ENCODE measurements at places on chromosomes 7 and 10. TPM values are rescaled to one million over a fixed set of nuclear protein-coding genes. Genes with fewer than 3 reads are reported as not detected.
A peak's percentile ranks its signal among the peaks of the same experiment; 100 is the strongest.

DNA sequence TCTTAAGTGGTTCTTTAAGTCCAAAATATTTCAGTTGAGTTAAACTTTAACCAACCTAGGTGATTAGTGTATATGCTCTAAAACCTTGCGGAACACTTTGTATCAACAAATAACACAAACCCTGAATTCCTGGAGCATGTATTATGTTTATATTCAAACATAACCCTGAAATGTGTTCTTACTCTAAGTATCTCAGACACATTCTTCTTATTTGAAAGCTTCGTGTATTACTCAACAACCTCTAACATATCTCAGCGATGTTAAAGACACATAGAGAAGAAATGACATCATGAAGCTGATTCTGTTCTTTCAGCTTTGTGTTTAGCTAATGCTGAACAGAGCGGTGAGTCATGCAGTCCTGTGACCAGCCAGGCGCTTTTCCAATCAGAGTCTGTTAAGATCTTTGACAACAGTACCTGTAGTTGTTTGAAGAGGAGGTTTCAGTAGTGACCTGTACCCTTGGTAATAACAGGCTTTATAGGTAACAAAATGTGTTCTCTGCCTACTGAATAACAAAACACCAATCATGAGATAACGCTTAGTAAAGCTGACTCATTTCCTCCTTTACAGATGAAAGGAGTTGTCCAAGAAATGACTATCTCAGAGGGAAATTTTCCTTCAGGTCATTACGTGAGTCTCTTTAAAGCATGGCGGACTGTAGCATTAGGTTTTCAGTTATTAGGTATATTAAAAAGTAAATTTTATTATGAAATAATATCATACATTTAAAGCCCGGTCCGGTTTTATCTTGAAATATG is 67.3 kb upstream of the KLF6 start:
- no peak for DNase-seq

- DNase-seq: no peak
Measured at GRCh38 chr7:1592299-1592871, 22.6 kb upstream of the PSMG3 start.

DNA sequence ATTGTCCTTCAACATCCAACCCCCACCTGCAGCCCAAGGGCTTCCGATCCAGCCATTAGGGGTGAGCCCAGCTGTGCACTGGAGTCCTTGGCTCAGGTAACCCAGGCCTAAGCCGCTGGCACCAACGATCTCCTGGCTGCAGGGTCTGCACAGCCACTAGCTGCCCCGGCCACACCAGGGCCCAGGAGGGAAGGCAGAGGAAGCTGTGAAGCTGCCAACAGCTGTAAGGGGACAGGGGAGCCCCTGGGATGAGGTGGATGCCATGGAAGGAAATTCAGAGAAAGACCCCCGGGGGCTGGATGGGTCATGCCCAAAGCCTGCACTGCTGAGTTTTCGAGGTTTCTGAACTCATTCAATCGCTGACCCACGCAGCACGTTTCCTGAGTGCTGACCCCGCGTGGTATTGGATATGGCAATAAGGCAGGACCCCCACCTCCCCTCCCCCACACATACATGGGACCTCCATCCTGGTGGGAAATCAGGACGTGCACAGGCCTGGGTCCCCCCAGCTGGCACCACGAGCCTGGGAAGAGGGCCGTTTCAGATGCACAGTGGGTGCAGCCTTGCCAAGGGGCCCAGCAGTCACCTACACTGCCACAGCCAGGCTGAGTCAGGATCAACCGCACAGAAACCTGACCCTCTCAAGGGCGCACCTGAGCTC is 170.3 kb downstream of the DIP2C start:
- DNase-seq: no peak

- no peak for DNase-seq
Measured at GRCh38 chr7:1160670-1161021, 650 bp upstream of the ZFAND2A start.

DNA sequence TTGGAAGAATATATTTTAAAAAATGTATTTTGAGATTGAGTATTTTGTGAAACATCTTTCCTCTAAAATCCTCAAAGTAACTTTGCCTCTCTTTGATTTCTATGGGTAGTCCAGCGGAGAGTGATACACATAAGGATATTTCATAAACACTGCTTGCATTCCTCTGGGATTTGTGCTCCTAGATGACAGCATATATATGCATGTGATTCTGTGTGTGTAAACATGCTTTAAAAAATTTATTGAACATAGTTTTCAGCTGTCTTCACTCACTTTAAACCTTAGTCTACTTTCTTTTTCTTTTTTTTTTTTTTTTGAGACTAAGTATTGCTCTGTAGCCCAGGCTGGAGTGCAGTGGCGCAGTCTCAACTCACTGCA is 84.6 kb downstream of the KAT6B start:
- no peak for DNase-seq

- no peak for DNase-seq
Measured at GRCh38 chr7:114087653-114088469, 169.1 kb upstream of the PPP1R3A start.

DNA sequence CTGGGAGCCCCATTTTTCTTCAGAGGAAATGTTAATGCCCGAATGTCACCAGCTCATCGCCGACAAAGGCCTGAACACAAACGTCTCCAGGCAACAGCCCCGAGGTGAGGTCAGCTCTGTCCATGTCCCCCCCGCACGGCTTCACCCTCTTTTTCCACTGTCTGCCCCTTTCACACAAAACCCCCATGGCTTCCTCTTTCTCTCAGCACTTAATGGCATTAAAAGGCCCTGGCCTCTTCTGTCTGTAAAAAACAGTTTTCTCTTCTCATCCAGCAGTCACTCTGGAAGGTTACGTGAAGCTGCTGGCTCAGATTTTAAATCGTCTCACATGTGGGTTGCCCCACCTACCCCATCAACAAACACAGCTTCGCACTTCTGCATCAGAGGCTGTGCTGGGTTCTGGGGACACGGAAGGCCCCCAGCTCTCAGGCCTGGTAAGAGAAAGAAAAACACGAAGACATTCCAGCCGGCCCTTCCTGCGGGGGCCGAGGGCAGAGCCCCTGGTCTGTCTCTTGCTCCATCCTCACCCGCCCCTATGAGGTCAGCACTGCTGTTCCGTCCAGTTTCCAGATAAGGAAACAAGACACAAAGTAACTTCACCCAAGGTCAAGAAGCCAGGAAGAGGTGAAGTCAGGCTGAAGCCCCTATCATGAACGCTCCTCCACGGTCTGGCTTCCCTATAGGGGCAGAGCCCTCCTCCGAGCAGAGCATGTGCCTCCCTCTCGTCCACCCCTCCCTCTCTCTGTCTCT is 91.1 kb upstream of the PDGFA start:
- DNase-seq: no peak

GRCh38 chr10:7945469-7946187 is 108.9 kb upstream of the GATA3 start:
- no peak for DNase-seq

DNA sequence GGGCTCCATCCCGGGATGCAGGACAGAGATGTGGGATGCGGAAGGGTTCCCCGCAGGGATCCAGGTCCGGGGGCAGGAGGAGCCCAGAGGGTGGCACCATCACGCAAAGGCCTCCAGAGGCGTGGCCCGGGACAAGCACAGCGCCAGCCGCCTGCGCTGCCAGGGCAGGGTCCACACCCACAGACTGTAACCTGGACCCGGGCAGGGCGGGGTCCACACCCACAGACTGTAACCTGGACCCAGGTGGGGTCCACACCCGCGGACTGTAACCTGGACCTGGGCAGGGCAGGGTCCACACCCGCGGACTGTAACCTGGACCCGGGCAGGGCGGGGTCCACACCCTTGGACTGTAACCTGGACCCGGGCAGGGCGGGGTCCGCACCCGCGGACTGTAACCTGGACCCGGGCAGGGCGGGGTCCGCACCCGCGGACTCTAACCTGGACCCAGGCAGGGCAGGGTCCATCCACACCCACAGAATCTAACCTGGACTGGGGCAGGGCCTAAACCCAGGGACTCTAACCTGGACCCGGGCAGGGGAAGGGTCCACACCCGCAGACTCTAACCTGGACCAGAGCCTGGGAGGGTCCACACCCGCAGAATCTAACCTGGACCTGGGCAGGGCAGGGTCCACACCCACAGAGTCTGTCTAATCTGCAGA is 37.5 kb upstream of the SUN1 start:
- peak; percentile 59 for DNase-seq

DNA sequence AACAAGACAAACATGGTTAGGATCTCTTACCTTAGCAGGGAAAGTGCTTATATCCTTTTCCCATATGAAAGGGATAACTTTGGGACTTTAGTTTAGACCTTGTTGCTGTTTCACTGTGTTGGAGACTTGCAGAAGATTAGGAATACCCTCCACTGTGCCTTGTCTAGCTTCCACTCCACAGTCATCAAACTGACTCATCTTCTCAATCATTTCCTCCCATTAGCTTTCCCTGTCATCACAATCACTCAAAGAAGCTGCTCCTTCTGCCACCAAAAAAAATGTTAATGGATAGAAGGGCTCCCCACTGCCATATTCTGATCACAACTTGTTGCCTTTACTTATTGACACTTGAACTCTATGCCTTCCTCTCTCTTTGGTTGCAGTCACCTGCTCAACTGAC is 16.8 kb downstream of the GNG11 start:
- DNase-seq: no peak

- no peak for DNase-seq
Measured at GRCh38 chr10:60086862-60087261, 180.5 kb upstream of the CCDC6 start.

DNA sequence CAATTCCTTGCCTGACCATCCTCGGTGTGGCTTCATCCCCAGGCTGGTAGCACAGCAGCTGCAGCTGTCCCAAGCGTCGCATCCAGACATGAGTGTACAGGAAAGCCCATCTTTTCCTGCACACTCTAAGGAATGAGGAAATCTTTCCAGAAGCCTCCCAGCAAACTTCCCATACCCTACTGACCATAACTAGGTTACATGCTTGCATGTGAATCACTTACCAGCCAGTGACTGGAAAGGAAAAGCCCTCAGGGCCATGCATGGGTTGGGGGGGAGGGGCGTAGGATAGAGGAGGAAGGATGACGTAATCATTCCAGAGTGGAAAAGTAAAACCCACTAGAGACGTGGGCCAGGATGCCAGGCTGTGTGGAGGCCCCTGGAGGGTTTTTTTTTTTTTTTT is 18.9 kb upstream of the ZNF212 start:
- no peak for DNase-seq

DNA sequence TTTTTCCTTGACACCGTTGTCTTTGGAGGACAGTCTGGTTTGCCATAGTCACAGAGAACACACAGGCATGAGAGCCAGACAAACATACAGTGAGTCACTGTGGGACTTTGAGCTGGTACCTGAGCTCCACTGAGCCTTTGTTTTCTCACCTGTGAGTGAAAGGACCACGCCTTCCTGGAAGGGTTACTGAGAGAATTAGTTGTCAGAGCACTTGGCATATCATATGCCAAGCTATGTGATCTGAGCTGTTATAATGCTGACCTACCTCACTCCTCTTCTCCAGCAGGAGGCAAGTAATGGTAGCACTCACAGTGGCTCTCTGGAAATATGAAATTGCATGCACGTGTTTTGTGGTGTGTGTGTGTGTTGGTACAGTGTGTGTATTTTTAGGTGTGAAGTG is 59.7 kb downstream of the CXCL12 start:
- no peak for DNase-seq

- DNase-seq: no peak
Measured at GRCh38 chr7:111741811-111742240, 179.5 kb upstream of the IMMP2L start.

DNA sequence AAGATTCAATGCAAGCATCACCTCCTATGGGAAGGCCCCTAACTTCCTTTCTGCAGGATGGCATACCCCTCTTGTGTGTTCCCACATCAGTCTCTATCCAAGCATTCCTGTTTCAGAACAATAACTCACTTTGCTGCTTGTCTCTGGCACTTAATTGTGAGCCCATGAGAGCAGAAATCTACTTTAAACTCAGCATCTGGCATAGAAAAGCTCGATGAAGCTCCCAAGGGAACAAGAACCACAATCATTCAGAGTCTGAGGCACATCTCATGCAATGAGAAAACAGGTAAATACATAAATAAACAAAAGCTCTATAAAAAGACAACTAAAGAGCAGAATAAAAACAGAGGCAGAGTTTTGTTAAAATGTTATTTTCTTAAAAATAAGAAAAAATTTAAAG is 66.2 kb downstream of the VPS41 start:
- DNase-seq: no peak

- no peak for DNase-seq
Measured at GRCh38 chr7:119665796-119666195, 607.2 kb upstream of the KCND2 start.

DNA sequence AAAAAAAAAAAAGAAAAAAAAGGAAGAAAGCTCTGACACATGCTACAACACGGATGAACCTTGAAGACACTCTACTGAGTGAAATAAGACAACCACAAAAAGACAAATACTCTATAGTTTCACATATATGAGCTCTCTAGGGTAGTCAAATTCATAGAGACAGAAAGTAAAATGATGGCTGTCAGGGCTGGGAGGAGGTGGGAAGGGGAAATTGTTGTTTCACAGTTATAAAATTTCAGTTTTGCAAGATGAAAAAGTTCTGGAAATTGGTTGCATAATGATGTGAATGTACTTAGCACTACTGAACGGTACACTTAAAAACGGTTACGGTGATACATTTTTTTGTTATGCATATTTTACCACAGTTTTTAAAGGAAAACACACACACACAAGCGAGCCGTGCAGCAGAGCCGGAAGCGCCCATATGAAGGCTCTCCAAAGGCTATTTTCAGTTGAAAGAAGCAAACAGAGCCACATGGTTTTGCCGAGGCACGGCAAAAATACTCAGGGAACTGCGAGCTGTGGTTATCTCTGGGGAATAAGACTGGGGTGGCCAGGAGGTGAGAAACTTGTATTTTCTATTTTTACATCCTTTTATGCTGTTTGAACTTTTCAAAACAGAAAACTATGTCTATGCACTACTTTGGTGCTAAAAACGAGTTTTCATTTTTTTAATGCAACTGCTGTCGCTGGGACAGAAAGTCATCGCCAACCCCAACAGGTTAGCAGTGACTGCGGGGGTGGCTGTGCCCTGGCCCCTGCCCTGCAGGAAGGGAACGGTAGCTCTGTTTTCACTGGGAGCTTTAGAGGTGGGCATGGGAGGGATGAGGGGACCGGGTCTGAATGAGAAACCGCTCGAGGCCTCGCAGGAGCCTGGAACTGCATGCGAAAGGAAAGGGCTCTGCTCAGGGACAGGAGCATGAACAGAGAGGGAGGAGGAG is 132.9 kb downstream of the OAT start:
- no peak for DNase-seq

GRCh38 chr7:6651851-6652445 is 14.8 kb downstream of the ZNF316 start:
- no peak for DNase-seq

- no peak for DNase-seq
Measured at GRCh38 chr10:128000471-128001362, 93.8 kb downstream of the PTPRE start.

Gene FFAR4
- total RNA-seq: not detected

Gene NRCAM
- total RNA-seq: not detected

Gene BLVRA
- total RNA-seq: 62.0 TPM
